ENCODE measurements at places on chromosomes 2 and 18.

DNA sequence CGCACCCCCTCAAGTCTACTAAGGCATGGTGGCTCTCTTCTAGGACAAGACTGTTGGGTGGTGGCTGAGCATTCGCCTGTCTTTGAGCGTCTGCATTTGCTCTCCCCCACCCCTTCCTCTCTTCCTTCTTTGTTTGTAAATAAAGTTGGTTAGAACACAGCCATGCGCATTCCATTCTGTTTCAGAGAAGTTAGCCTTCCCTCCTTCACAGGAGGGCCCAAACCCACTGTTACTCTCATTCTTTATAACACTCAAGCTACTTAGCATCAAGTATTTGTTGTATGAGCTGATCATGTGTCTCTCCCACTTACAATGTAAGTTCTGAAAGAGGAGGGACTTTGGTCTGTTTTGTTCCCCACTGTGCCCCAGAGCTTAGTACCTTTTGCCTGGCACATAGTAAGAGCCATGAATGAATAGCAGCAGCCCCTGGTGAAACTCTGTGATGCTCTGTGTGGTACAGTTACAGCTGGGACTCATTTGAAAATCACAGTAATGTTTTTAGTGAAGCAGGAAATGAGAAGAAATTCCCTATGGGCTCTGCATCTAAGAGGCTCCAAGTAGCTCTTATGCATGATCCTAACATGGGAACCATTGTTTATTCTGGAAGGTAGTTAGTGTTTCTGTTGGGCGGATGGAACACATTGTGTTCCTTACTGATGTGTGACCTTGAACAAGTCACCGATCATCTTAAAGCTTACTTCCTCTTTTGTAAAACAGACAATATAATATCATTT is 7.7 kb downstream of the MGAT5 start:
- DNase-seq: no peak

- DNase-seq: no peak
These were observed 96.7 kb upstream of the SLC14A2 start for GRCh38 chr18:45518311-45519155.

DNA sequence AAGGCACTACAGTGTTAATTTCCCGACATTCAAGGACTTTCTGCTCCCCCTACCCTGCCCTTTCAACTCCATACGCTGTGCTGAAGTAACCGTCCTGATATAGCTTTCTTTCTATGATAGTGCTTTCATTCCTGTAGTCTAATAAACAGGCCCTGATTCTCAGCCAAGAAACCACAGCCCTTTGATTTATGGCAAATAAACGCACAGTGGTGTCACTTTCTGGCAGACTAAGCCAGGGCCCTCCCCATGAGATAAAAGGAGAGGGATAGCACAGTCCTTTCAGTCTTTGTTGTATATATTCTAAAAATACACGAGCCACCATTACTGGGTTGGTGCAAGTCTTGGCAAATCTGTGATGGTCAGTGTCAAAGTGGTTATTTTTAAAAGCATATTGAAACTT is 291.2 kb downstream of the ALPK2 start:
- DNase-seq: no peak

- DNase-seq: peak; percentile 58
These were observed at the start of gene METTL5 for GRCh38 chr2:169824373-169825333. TSS of gene METTL5 (minus strand) at chr2:169824905. CDS start at chr2:169824597, 308 bp downstream.

GRCh38 chr2:235149736-235150135 is 197.9 kb downstream of the SH3BP4 start:
- DNase-seq: no peak

- no peak for DNase-seq
These were observed at the start of gene GRB14 for GRCh38 chr2:164620873-164621763. TSS of gene GRB14 (minus strand) at chr2:164621482. CDS start at chr2:164621309, 173 bp downstream.

DNA sequence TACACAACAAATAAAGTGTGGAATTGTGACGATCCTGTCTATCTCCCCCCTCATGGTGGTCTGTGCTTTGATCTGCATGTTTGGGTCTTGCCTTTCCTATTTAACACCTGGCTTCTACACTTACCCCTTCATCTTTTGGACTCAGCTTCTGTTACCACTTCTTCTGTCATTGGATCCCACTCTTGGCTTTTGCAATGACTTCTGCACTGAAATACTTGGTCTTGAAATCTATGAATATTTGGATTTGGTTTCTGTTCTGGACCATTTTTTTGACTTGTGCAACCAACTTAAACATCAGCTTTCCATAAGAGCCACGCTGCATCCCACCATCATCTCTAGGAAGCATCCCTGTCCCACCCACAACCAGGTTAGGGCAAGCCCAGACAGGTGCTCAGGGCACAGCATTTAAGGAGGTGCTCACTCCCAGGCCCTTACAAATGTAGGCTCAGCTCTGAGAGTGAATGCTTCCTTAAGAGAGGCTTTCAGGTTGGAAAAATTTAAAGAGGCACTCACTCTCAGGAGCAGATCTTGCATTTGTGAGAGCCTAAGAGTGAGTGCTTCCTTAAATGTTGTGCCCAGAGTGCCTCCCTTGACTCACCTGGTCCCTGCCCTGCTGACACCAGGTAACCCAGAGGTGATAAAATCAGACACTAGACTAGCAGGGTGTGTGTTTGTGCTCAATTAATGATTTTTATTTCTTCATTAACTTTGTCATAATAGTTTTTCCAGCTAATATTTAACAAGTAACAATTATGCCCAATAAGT is 124.5 kb upstream of the SH3BP4 start:
- no peak for DNase-seq

DNA sequence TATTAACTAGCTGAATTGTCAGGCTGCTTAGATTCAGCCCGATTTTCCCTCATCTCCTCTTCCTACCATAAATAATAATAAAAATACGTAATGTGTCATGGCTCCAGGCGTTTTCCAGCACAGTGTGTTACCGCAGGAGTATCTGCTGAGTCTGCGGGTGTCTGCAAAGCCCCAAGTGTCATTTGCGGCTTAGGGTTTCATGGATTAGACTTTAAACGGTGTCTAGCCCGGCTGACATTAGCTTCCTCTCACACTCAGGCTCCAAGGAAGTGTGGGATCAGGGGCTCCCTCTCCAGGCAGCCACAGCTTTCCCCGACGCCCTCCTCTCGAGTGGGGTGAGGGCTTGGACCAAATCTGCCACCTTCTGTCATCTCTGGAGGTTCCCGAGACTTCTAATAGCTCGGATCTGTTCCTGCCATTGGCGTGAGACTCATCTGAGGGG is 14.1 kb upstream of the HOXD1 start:
- no peak for DNase-seq

GRCh38 chr2:134393075-134393461 is 139.2 kb downstream of the MGAT5 start:
- no peak for DNase-seq

Data from GOT3 (cell line).